HEK293T (cell line): ENCODE measurements at places on chromosomes 12 and 14.
A peak's percentile ranks its signal among the peaks of the same experiment; 100 is the strongest.

GRCh38 chr14:53213761-53214160 is 60.6 kb upstream of the DDHD1 start:
- no peak for DNase-seq

- DNase-seq = no peak
These were observed 13.1 kb upstream of the MMP17 start for GRCh38 chr12:131815131-131815530.

DNA sequence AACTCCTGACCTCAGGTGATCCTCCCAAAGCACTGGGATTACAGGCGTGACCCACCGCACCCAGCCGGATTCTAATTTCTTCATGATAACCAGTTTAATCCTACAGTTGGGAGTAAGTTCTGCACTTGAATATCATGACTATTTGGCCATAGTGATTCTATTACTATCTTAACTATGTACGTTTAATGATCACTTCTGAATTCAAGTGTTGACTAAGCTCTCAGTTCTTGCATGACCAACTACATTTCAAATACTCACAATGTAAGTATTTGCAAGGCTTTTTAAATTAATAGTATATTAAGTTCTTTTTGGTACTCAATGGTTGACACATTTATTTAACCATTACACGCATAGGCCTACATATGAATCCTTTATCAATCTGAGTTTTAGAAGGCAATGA is 17.4 kb upstream of the VPS33A start:
- DNase-seq = no peak

DNA sequence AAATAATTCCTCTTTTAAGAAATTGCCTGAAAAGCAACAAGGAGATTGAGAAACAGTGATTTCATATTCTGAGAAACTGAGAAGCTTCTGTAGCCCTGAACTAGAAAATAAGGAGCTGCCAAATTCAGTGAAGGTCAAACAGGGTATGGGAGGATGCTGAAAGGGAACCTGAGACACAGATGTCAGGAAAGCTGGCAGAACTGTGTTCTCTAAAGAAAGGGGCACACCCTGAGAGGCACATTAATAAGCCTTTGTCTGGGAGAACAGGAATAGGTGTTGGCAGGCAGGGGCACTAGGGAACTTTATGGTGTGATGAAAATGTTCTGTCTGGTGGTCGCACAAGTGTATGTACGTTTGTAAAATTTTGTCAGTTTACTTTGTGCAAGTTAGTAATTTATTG is 29.6 kb downstream of the VRK1 start:
- no peak for DNase-seq

DNA sequence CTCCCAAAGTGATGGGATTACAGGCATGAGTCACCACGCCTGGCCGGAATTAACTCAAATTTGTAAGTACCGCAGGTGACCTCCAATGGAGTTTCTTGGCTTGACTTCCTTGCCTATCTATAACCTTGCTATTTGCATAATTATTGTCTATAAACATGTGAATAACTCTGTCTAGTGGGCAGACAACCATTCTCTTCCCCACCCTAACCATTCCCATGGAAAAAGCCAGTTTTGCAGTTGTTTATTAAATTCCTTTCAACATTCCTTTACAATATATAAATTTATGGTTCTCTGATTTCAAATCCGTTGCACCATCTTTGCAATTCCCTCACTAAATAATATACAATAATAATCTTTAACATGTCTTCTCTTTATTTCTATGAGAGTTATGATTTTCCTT is 61.0 kb upstream of the ZDHHC17 start:
- DNase-seq = no peak

GRCh38 chr14:38404616-38405015 is 148.7 kb upstream of the CLEC14A start:
- DNase-seq = no peak

- no peak for DNase-seq
These were observed 69.0 kb downstream of the DENND5B start for GRCh38 chr12:31521964-31522363.

DNA sequence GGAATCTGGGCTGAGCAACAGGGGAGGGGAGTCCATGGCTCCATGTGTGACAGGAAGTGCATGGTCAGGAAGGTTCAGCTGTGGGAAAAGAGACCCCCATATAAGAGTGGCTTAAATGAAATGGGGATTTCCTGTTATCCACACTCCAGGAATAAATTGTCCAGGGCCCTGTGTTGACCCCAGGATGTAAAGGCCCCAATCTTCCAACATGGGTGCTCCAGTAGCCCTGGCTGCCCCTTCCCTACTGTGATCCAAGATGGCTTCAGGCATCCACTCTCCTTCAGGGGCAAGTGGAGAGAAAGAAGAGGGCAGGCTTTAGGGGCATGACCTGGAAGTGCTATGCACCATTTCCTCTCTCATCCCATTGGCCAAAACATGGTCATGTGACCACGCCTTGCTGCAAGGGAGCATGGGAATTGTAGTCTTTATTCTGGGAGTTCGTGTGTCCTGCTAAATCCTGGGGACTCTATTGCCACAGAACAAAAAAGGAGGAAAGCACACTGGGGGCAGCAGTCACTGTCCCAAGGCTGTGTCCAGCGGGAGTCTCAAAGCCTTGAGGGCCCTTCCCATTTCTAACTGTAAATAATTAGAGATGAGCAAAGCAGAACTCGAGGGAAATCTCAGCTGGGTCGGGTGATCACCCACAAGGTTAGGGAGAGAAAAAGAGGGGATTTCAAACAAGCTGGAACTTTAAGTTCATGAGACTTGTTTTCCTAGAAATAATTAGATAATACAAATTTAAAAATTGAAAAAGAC is 289.2 kb downstream of the ADGRD1 start:
- DNase-seq = peak; percentile 67

- no peak for DNase-seq
These were observed 26.5 kb upstream of the TTC7B start for GRCh38 chr14:90842726-90843125.

GRCh38 chr12:90250042-90250441 is 541.4 kb upstream of the ATP2B1 start:
- no peak for DNase-seq

DNA sequence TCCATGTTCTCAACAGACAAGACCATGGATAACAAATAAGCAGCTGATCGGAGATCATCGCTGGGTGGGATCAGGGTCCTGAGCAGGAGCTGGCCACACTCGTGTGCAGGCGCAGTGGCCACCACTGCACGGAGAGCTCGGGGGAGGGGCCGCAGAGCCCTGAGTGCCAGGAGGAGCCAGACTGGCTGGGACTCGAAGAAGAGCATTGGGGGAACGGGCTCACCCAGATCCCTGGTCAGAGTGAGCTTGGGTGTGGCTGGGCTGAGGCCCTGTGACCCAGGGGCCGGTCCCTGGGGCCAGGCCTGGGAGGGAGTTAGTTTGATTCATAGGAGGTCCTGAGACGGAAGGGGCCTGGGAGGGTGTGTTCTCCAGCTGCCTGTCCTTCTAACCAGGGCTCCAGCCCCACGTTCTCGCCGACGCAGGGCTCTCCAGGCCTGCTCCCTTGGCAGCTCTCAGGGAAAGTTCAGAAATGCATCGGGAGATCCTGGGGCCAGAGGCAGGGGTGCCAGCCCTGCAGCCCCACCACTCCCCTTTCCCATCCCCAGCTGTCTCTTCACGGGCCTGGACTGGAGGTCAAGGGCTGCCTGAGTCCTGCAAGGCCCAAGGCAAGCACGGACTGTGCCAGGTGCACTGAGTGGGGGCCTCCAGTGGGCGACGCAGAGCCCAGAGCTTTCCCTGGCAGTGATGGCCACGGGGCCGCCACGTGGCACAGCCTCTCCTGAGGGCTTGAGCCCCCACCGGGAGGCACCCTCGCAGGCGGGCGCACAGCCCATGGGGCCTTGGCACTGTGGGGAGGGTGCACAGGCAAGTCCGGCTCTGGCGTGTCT is 48.1 kb downstream of the FBRSL1 start:
- no peak for DNase-seq

DNA sequence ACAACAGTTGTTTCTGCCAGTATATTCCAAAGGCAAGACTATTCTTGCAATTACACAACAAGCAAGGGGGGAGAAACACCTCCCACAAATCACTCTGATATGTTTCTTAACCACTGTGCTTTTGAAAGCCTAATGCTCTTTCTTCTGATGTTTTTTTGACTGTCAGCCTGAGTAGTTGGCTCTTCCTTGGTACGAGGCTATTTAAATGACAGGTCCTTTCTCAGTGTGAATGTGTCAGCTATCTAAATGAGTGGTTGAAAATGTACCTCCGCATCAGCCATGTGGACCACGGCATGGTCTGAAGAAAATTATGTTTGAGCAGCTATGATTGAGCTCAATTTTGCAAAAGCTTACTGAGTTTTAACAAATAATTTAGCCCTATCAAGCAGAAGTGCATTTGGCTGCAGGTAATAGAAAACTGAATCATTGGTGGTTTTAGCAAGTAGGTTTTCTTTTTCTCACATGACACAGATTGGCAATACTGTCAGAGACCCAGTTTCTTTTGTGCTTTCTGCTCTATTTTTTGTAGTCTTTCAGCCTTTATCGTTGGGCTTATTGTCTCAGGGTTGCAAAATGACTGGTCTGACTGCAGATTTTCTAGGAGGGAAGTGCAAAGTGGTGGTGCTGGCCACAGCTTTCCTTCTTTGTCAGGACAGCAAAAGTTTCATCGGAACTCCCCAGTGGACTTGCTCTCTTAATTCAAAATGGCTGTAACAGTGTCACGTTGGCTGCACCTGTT is 162.8 kb downstream of the RGS6 start:
- no peak for DNase-seq

GRCh38 chr14:55399852-55400251 is 11.8 kb downstream of the ATG14 start:
- no peak for DNase-seq

GRCh38 chr12:89891933-89892332 is 183.3 kb upstream of the ATP2B1 start:
- DNase-seq = no peak

GRCh38 chr12:56222531-56222895 is 791 bp upstream of the RNF41 start:
- no peak for DNase-seq

DNA sequence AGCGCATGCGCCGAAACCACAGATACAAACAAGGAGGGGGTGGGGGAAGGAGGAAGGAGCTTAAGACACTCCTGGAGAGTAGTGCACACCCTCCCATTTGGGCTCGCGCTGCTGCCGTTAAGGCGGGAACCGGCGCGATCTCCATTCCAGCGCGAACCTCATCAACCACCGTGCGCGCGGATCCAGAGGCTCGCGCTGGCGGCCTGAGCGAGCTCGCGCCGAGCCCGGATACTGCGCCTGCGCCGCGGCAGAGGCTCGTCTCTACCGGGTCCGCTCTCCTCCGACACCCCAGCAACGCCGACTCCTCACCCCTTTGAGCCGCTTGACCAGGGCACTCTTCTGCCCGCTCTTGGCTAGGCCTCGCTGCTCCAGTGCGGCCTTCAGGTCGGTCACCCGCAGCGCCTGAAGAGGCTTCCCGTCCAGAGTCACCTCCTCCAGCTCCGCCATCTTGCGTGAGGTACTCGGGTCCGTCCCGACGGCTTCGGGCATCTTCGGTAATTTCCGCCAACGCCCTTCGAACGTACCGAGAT is at the start of gene ACIN1:
TSS of gene ACIN1 (minus strand) at position 471 of the 530 bp plus-strand sequence. CDS start at position 447, 24 bp downstream.
- DNase-seq = no peak

GRCh38 chr12:50110762-50111351 is 1.2 kb upstream of the COX14 start:
- DNase-seq = no peak

DNA sequence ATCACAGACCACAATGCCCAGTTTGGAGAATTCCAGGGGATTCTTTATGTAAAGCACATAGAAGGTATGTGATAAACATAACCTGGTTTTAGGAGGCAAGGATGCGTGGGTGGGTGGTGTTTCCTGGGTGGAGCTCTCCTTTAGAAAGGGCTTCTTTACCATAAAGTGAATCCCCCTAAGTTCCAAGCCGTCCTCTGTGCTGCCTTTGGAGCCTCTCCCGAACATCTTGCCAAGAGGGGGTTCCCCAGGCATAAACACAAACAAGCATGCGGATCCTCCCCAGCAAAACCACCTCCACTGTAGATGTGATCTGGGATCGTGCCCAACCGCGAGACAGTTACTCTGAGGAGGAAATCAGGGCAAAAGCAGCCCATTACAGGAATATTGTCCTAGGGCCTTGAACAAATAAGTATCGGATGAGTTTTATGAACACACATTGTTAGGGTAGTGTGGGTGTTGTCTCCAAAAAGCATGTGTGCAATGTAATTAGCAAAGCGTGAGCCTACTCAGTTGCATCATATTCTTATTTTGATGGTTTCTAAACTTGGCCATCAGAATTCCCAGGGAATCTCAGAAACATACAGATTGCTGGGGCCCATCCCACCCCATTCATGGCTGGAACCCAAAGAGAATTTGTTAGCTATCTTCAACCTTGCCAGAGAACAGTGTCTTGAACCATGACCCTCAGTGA is 48.8 kb upstream of the CORO1C start:
- DNase-seq = no peak

DNA sequence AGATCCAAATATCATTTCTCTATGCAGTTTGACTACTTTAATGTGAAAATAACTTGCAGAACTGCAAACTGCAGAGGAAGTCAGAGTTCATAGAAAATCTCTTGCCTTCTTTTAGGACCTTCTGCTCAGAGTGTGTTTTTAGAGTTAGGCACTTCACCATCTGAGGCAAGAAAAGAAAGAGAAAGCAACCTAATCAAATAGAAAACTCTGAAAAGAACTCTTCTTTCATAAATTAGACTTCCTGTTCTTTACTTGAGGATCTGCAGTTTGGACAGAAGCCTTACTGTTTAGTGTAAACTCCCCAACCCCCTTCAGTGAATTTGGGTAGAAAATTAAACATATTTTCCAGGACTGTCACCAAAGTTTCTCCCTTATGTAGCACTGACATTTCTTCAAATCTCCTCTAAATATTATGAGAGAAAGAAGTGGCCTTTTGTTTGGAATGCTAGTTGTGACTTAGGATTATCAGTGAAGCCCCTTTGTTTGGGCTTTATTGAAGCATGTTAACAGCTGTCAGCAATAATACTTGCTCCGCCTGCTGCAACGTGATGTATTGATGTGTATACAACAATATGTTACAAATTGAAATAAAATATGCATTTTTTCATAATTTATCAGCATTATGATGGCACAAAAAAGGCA is 99.5 kb downstream of the PDZRN4 start:
- DNase-seq = no peak

GRCh38 chr12:131021154-131021541 is 67.4 kb downstream of the ADGRD1 start:
- DNase-seq = no peak

- no peak for DNase-seq
These were observed 18.2 kb downstream of the ANKRD9 start for GRCh38 chr14:102491366-102491765.
